ENCODE measurements at places on chromosomes 11 and 22. TPM values are rescaled to one million over a fixed set of nuclear protein-coding genes. Genes with fewer than 3 reads are reported as not detected.

Gene C11orf65
- total RNA-seq = 0.67 TPM

DNA sequence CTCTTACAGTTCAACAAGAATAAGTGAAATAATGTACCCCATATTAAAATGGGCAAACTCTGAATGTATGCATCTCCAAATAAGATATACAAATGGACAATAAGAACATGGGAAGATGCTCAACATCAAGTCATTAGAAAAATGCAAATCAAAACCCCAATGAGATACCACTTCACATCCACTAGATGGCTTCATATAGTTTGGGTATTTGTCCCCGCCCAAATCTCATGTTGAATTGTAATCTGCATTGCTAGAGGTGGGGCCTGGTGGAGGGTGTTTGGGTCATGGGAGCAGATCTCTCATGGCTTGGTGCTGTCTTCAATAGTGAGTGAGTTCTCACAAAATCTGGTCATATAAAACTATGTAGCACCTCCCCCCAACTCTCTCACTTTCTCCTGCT, 5.7 kb downstream of the MPZL2 start:
- DNase-seq = no peak

GRCh38 chr22:49740242-49740641, 87.4 kb downstream of the BRD1 start:
- no peak for DNase-seq

- DNase-seq = no peak
These were observed 36.4 kb upstream of the TREH start for GRCh38 chr11:118715837-118716260.
